ENCODE measurements at places on chromosomes 3 and 15. TPM values are rescaled to one million over a fixed set of nuclear protein-coding genes. Genes with fewer than 3 reads are reported as not detected.

Gene GOLGA6D
- total RNA-seq: not detected

Gene UROC1
- not detected for total RNA-seq

Gene CRABP1
- 0.96 TPM for total RNA-seq

Gene MANF
- total RNA-seq: 124 TPM

DNA sequence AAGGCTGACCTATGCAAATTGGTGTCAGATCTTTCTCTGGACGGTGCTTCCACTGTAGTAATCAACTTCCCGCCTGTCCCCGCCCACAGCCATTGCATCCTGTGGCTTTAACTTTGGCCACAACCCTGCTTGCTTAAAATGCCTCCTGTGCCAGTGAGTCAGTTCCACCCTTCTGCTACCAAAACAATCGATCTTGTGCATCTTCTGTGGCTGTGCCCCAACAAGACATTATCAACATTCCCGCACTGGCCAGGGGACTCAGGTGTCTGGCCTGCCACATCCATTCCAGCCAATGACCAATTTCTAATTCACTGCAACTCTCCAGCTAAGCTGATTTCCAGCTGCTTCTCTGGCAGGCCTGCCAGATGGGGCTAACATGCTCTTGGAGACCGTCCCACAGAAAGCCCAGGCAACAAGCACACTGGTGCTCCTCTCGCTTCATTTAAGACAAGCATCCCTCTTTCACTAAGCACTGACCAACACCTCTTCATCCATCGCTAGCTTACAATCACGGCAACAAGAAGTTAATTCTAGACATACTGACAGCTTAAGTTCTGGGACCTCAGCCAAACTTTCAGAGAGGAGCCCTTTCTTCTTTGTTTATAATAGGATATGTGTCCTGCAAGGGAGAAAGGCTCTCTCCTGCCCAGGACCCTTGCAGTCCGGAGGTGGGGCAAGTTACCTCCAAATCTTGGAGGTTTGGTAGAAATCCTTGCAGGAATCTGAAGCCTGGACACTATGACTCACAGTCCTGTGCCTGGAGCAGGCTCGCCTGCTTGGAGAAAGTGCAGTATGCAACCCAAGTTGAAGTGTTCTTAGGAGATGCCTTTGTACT lies 6.7 kb downstream of the CA12 start:
- peak; percentile 73 for DNase-seq
- H3K36me3 ChIP-seq: no peaks in the 10 kb centered on the region
- peaks cover 51% of the 10 kb centered on the region for H3K4me1 ChIP-seq
- H3K4me3 ChIP-seq: peak overlapping the region; percentile 15

All from activated CD4-positive, alpha-beta T cell treated with anti-CD3 and anti-CD28 coated beads for 36 hours (primary cell).